ENCODE measurements at places on chromosomes 6 and 20.

- DNase-seq: no peak
These were observed 108.3 kb downstream of the CARMIL1 start for GRCh38 chr6:25387483-25387882.

DNA sequence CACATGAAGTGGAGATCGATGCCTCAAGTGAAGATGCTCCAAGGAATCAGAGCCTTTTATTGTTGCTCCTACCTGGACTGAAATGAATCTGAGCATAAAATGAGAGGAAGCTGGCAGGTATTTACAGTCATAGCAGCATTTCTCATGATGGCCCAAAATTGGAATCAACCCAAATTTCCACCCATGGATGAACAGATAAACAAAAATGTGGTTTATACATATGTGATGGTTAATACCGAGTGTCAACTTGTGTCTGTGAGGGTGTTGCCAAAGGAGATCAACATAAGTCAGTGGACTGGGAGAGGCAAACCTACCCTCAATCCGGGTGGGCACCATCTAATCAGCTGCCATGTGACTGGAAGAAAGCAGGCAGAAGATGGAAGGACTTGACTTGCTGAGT lies 178.2 kb downstream of the PTPRT start:
- no peak for DNase-seq

DNA sequence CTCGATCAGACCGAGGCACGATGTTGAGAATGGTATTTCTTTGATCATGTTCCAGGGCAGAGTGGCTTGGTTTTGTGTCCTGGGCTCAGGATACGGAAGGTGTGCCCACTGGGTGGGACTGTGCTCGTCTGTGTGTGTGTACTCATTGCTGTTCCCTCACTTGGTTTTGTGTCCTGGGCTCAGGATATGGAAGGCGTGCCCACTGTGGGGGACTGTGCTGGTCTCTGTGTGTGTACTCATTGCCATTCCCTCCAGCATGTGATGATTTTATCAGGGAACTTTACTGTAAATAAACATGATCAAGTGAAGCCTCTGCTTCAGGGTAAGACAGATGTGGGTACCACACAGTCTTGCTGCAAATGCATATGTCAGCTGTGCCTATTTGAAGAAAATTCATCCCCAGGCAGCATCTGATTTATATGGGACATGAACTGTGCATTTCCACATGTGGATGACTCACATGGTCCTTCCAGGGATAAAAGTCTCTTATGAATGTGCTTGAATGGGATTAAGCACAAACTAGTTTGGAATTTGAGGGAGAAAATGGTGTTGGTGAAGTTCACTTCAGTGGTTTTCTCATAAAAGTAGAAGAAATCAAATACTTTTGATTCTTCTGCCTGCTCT lies 274.3 kb downstream of the QKI start:
- peak; percentile 35 for DNase-seq

- DNase-seq: no peak
These were observed 46.9 kb downstream of the PRDM1 start for GRCh38 chr6:106133040-106133439.

GRCh38 chr6:835476-836160 lies 142.7 kb upstream of the EXOC2 start:
- no peak for DNase-seq

- DNase-seq: no peak
These were observed 255.8 kb downstream of the QKI start for GRCh38 chr6:163670336-163670735.
